ENCODE measurements at places on chromosomes 16 and 17.

DNA sequence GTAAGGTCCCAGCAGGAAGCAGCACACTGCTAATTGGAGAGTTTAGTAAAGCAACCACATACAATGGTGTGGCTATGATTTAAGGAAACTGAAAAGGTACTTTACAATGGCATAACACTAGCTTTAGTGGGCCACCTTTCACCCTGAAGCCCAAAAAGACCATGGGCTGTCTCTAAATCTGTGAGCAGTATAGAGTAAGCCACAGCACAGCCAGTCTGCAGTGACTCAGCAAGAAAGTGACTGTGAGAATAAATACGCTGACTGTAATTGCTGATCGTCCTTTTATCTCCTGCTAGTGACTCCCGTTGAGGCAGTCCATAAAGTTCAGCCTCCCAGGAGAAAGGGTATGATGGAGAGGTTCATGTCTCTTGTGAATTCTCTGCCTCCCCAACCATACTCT, 679.8 kb upstream of the KIF2B start:
- no peak for DNase-seq

DNA sequence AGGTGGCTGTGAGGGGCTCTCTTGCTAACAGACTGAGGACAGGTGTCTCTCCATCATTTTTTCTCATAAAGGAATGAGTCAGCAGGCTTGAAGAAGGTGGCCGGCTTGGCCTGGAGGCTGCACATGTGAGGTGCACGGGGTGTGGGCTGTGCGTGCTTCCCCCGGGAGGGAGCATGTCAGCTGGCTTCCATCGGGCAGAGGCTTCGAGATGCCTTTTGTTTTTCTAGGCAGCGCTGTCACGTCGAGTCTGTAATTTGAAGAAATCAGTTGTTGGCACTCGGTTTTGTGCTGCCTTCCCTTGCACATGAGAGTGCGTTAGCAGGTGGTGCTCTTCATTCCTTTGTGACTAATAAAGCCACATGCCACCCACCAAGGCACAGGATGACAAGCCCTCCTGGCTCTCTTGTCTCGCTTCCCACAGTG, 89.7 kb downstream of the NPIPB11 start:
- DNase-seq: no peak

- DNase-seq: no peak
These were observed 339.0 kb downstream of the MAF start for GRCh38 chr16:79261481-79261940.

GRCh38 chr17:31745964-31746600, 113.0 kb downstream of the COPRS start:
- DNase-seq: no peak

DNA sequence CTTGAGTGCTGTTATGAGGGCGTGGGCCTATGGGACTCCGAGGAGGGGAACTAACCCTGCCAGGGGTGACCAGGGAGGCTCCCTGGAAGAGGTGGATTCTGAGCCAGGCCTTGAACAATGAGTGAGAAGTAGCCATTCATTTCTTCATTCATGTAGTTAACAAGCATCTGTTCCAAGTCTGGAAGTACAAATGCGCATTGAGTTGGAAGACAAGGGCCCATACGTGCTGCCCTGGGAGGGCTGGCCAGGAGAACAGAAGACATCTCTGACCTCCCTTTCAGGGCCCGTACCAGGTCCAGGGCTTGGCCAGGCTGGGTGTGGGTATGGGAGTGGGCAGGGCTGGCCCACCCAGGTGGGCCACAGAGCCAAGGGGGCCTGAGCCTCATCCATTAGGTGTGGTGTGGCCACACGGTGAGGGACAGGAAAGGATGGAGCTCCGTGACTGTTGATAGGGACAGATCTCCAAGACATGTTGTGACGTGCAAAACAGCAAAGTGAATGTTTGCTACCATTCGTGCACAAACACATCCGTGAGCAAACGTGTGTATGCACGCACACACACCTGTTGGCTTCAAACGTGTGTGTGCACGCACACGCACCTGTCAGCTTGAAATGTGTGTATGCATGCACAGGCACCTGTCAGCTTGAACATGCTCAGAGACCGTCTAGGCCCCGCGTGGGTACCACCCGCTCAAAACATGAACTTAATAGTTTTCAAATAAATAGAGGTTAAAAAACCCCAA, 46.8 kb downstream of the ZDHHC7 start:
- no peak for DNase-seq

GRCh38 chr16:76784530-76784929, 406.5 kb upstream of the MON1B start:
- DNase-seq: no peak

DNA sequence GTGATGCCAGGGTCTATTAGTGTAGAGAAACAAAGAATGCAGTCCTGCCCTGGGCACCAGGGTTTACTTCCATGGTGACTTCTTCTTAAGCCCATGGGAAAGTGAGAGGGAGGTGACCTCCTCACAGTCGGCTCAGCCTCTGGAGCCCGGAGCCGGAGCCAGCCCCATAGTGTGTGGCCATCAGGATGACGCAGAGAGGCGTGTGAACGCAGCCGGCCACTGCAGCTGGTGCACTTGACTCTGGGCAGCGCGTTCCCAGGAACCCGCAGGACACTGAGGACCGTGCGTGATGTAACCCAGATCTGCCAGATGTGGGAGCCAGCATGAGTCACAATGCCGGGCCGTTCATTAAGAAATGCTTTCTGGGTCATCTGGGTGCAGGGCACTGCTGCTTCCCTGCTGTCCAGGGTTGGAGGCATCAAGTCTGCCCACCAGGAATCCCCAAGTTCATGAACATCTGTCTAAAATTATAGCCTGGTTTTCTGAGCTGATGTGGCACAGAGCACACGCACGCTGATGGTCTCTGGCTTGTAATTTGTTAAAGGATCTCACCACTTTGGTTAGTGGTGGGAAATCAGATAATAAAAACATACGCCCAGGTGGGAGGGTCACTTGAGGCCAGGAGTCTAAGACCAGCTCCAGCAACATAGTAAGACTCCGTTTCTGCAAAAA, 114.1 kb downstream of the PITPNC1 start:
- DNase-seq: no peak

GRCh38 chr17:4769628-4770027, 2.1 kb upstream of the TM4SF5 start:
- no peak for DNase-seq

GRCh38 chr17:39938140-39938869, 10.8 kb downstream of the LRRC3C start:
- DNase-seq: no peak

- DNase-seq: no peak
These were observed 8.7 kb downstream of the RECQL5 start for GRCh38 chr17:75658237-75658636.

DNA sequence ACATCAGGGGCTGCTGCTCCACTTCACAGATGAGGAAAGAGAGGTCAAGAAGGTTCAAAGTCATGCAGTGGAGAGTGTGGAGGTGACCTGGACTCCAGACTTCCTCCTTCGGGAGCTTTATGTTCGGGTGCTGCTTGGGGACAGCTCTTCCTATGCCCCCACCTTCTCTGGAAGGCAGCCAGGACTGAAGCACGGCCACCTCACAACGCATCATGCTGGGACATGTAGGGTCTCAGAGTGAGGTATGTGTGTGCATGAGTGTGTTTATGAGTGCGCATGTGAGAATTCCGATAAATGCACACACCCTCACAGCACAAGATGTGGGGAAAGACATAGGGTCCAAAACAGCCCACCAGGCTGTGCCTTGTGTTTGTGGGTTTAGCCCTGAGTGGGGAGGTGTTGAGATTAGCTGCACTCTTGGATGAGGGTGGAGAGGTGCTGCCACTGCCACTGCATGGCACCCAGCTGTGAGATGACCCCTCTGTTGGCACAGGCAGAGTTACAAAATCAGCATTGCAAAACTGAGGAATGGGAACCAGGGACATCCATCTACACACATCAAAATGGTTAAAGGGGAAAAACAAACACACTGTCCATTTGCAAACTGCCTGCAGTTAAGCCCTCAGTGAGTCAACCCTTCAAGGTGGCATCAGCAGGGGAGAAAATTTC, 367.4 kb downstream of the SEC14L1 start:
- DNase-seq: no peak

GRCh38 chr17:18009609-18010420, 29.2 kb downstream of the ATPAF2 start:
- DNase-seq: no peak

- no peak for DNase-seq
These were observed 64.2 kb upstream of the KIFC3 start for GRCh38 chr16:57866529-57866918.

DNA sequence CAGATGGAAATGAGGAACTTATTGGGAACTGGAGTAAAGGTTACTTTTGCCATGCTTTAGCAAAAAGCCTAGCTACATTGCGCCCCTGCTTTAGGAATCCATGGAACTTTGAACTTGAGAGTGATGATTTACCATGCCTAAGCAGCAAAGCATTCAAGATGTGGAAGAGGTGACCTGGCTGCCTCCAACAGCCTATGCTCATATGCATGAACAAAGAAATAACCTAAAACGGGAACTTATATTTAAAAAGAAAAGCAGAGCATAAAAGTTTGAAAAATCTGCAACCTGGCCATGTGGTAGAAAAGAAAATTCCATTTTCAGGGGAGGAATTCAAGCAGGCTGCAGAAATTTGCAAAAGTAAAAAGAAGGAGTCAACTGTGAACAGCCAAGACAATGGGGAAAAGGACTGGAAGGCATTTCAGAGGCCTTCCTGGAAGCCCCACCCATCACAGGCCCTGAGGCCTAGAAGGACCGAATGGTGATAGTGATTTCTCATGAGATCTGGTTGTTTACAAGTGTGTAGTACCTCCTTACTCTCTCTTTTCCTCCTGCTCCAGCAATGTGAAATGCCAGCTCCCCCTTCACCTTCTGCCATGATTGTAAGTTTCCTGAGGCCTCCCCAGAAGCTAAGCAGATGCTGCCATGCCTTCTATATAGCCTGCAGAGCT, 48.7 kb downstream of the MRPS23 start:
- DNase-seq: no peak

- no peak for DNase-seq
These were observed 178.3 kb downstream of the PMP22 start for GRCh38 chr17:15086776-15087295.

DNA sequence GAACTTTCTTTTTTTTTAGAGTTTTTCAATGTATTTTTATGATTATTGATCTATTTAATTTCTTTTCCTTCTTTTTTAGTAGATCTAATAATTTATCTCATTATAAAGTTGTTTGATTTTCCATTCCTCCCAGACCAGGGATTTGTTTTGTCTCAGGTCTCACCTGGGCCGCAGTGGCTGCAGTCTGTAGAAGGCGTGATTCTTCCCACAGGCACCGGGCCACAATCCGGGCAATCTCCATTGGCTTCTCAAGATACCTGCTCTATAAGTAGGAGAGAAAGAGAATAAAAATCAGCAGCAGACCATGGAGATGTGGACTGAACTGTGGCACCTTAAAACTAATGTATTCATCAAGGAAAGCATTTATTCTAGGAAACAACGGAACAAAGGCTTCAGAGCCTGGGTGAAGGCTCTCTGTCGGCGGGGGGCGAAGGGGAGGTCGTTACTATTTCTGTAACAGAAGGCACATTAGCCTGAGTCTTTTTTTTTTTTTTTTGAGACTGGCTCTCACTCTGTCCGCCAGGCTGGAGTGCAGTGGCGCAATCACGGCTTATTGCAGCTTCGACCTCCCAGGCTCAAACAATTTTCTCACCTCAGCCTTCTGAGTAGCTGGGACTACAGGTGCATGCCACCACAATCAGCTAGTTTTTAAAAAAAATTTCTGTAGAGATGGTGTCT, 42.7 kb downstream of the STAT3 start:
- no peak for DNase-seq

- no peak for DNase-seq
These were observed 476.4 kb downstream of the HS3ST3B1 start for GRCh38 chr17:14777291-14777690.

GRCh38 chr17:50887705-50888245, 21.6 kb upstream of the TOB1 start:
- no peak for DNase-seq

GRCh38 chr17:69236464-69236863, 7.8 kb upstream of the ABCA10 start:
- no peak for DNase-seq

- DNase-seq: no peak
These were observed 19.2 kb upstream of the SREBF1 start for GRCh38 chr17:17855976-17856375.

- no peak for DNase-seq
These were observed 700 bp downstream of the CCDC43 start for GRCh38 chr17:44688675-44689476.

GRCh38 chr16:72211110-72211509, 39.2 kb upstream of the PMFBP1 start:
- no peak for DNase-seq

- no peak for DNase-seq
These were observed 7.8 kb downstream of the NUDT16L1 start for GRCh38 chr16:4700997-4701743.

- DNase-seq: no peak
These were observed 15.4 kb upstream of the ENPP7 start for GRCh38 chr17:79715098-79715942.

DNA sequence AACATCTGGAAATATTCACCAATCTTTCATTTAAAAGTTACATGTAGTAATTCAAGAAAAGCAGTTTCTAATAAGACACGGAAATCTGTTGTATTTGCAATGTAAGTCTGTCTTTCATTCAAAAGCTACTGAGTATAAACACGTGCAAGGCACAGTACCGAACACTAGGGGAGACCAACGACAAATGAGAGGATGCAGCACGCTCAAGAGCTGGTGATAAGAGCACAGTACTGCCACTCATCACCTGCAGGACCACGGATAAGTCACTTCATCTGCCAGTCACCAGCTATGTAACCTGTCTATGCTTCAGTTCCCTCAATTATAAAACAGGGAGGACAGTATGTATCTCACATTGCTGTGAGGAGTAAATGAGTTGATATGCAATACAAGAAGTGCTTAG, 67.1 kb downstream of the CLEC18A start:
- DNase-seq: no peak

DNA sequence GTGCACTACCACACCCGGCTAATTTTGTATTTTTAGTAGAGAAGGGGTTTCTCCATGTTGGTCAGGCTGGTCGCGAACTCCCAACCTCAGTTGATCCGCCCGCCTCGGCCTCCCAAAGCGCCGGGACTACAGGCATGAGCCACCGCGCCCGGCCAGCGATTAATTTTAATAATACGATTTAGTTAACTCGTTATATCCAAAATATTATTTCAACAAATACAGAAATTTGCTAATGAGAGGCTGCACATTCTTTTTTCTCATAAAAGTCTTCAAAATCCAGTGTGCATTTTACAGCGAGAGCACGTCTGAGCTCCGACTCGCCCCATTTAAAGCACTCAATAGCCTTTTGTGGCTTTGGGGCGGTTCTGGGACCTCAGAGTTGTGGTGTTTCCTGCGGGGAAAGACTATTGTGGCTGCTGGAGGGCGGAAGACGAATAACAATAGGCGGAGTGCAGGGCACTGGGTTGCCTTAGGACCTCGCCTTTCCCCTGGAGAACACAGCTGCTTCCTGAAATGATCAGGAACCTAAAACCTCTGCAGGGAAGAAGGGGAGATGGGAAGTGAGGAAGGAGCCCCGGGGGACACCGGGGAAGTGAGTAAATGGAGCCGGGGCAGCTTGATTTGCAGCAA, 2.9 kb upstream of the ZSCAN10 start:
- DNase-seq: no peak

GRCh38 chr16:58021661-58022551, 3.6 kb upstream of the MMP15 start:
- no peak for DNase-seq

- no peak for DNase-seq
These were observed 72.7 kb downstream of the SDR42E1 start for GRCh38 chr16:81938326-81939163.

Data from GM18507 (cell line).